ENCODE measurements at places on chromosomes 3 and 15. TPM values are rescaled to one million over a fixed set of nuclear protein-coding genes. Genes with fewer than 3 reads are reported as not detected.

- no peak for DNase-seq
Measured at GRCh38 chr3:43215663-43216275, 70.6 kb upstream of the SNRK start.

- DNase-seq = no peak
Measured at GRCh38 chr15:76235186-76235826, 76.0 kb downstream of the ETFA start.

- DNase-seq = no peak
Measured at GRCh38 chr3:169478566-169479313, 184.8 kb downstream of the MECOM start.

DNA sequence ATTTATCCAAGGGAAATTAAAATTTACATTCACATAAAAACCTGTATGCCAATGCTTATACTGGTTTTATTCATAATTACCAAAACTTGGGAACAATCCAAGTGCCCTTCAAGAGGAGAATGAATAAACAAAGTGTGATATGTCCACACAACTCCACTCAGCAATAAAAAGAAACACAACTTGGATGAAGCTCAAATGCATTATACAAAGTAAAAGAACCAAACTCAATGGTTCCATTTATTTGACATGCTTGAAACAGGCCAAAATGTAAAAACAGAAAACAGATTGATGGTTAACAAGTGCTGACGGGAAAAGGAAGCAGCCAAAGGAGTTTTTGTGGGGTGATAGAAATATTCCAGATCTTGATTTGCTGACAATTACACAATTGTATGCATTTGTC, 23.5 kb downstream of the OCA2 start:
- DNase-seq = no peak

- DNase-seq = no peak
Measured at GRCh38 chr3:32586356-32586755, 15.7 kb upstream of the DYNC1LI1 start.

GRCh38 chr15:25710184-25710583, 152.9 kb downstream of the ATP10A start:
- peak; percentile 25 for DNase-seq

DNA sequence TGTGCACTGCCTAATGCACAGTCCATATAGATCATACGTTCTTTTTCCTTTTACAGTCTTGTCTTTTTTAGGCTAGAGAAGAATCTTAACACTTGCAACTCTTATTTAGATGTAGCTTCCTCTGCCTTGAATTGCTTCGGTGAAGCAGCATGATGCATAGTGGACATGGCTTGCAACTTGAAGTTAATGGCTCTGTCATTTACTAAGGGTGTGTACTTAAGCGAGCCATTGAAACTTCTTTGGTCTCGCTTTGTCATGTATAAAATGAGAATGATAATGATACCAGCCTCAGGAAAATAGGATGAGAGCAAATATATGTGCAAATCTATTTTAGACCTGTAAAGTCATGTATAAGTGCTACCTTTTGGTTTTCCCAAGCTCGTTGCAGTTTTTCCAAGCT, 147.4 kb downstream of the GHSR start:
- no peak for DNase-seq

- DNase-seq = no peak
Measured at GRCh38 chr3:191282251-191283185, 46.7 kb upstream of the CCDC50 start.

GRCh38 chr3:41176596-41176995, 22.7 kb upstream of the CTNNB1 start:
- DNase-seq = no peak

GRCh38 chr3:126718561-126719445, 14.8 kb downstream of the CHCHD6 start:
- no peak for DNase-seq

DNA sequence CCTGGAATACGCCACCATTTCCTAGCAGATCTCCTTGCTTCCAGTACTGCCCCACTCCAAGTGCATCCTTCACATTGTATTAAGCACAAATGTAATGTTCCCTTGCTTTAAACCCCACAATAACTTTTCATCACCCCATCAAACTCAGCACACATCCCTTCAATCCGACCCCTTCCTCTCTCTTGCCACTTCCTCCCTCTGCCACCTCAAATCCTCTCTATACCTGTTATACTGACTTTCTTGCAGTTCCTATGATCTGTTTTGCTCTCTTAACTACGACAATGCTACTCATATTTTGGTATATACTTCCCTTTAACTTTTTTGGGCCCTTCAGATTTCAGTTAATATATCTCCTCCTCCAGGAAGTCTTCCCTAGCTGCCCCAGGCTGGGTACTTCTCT, 14.1 kb downstream of the PARL start:
- no peak for DNase-seq

DNA sequence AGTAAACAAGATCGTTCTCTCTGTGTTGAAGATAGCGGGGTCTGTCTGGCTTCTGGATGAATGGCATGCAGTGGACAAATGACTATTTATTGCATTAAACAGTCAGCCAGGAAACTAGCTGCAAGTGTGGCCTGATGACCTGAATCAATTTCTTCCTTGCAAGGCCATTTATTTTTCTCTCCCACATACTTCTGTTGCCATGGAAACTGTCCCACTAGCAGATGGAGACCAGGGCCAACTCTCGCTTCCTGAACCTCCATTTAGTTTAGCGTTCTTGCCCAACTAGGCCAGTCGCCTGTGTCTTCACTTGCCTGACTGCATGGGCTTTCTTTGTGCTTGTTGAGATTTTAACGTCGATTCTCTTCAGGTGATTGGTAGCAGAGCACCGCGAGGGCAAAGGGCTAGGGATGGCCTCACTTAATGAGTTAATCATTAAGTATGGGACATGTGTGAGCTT, 27.6 kb downstream of the LMCD1 start:
- DNase-seq = no peak

DNA sequence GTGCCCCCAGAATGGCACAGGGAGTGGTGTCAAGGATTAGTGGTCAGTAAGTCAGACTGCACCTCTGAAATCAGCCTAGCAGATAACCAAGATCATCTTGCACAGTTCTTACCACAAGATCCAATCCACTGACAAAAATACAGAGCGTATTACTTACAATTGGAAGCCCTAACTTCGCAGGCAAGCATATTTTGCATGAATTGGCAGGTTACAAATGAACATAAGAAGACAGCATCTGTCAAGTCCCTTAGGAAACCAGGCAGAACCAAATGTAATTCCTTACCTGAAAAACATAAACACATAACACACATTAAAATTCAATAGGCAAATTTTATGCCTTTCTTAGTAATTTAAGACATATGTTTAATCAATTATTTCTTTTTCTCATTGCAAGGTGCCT, 293.4 kb downstream of the MAGI1 start:
- DNase-seq = no peak

- no peak for DNase-seq
Measured at GRCh38 chr3:13066236-13066635, 7.0 kb downstream of the IQSEC1 start.

- peak; percentile 16 for DNase-seq
Measured at GRCh38 chr3:172449466-172450149, 1.4 kb upstream of the GHSR start.

- DNase-seq = no peak
Measured at GRCh38 chr15:38559636-38560307, 4.8 kb downstream of the RASGRP1 start.

DNA sequence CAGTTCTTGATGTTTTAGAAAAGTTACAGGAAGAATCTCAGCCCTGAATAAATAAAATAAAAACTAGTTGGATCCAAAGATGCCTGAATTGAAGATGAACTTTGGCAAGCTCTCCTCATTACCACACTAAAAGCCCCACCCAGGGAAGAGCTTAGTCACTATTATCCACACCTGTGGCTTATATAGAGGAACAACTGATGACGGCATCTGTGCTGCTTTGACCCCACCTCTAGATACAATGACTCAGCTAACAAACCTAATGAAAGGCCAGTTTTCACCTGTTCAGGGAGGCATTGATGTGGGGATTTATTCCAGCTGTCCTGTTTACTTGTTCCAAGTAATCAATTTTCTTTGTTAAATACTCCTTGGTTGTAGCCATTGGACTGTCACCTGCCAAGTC, 604.7 kb upstream of the EPHA6 start:
- no peak for DNase-seq

GRCh38 chr3:64351713-64352638, 126.7 kb upstream of the PRICKLE2 start:
- no peak for DNase-seq

- no peak for DNase-seq
Measured at GRCh38 chr15:92681141-92681631, 25.6 kb upstream of the FAM174B start.

DNA sequence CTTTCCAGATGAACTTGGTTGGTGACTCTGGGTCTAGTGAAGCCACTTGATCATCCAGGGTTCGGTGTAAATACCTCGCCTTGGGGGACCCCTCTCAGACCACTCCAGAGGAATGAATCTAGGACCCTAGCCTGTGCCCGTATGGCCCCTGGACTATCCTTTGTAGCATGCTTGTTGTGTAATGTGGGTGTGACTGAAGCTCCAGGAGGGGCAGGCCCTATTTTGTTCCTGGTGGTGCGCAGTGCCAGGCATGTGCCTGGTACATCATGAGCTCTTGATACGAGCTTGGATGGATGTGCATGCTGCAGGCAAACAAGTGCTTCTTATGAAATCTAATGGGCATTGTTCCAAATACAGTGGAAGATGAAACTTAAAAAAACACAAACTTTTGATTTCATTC, 82.8 kb downstream of the EBLN2 start:
- DNase-seq = peak; percentile 34

- DNase-seq = no peak
Measured at GRCh38 chr3:106552351-106553043, 683.7 kb upstream of the CBLB start.

- DNase-seq = no peak
Measured at GRCh38 chr15:72887376-72887775, 103.8 kb upstream of the ADPGK start.

GRCh38 chr3:81295906-81296577, 465.4 kb downstream of the GBE1 start:
- DNase-seq = no peak

GRCh38 chr3:151561878-151562277, 101.0 kb upstream of the IGSF10 start:
- DNase-seq = no peak

DNA sequence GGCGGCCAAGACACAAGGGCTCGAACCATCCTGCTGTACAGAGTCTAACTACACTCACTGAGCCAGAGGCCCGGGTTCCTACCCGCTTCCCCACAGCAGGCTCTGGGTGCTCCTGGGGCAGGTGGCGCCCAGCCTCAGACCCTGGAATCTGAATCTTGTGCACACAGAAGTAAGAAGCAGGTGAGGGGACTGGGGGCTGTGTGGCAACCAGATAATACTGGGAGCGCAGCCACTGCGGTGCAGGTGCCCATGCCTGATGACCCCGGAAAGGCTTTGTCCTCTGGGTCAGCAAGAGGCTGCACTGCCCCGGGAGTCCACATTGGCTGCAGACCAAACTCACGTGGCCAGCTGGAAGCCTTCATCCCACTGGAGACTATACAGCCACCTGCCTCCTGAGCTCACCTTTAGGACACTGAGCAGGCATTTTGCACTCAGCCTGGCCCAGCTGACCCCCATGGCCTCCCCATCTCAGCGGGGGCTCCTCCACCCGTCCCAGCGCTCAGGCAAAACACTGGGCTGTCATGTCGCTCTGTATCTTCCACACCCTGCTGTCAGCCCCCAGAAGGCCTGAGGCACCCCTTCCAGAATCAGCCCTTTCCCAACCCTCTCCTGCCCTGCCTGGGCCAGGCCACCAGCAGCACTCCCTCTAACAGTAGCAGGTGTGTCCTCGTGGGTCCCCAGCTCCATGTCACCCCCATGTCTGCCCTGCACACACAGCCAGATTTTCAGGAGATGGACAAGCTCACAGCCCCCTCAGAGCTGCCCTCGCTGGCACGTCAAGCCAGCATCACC, 101.0 kb upstream of the IQSEC1 start:
- DNase-seq = no peak

GRCh38 chr15:78110096-78110495, 17.7 kb downstream of the SH2D7 start:
- DNase-seq = no peak

DNA sequence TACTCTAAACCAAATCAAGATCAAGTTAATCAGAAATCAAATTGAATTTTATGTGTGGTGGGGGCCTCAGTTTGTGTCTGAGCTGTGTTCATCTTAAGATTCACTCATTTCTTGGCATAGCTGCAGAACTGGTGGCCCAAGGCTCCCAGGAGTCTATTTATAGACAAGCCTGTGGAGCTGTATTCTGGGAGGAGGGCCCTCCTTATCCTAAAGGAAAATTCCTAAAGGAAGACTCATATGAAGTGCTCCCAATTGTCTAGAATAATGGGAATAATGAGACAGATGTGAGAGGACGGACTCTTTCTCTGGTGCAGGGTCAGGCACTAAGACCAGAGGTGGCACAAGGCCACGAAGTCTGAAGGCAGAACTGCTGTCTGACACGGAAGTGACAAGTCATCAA, 38.9 kb downstream of the C3orf85 start:
- DNase-seq = no peak

- no peak for DNase-seq
Measured at GRCh38 chr3:22979581-22979980, 223.5 kb upstream of the UBE2E2 start.

DNA sequence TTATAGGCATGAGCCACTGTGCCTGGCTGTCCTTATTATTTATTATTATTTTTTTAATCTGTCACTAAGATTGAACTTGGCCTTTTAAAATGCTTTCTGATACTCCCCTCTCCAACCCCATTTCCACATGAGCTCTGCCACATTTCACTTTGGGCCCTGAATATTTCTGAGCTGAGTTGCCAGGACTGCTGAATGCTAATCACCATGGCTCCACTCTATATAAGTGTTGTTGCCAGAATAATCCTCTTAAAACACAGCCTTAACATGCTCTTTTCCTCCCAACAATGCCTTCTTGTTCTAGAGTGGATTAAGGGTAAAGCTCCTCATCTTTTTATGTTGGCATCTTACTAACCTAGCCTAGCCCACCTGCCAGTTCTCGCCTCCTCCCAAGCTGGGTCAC, 124.4 kb downstream of the PDZRN3 start:
- no peak for DNase-seq

DNA sequence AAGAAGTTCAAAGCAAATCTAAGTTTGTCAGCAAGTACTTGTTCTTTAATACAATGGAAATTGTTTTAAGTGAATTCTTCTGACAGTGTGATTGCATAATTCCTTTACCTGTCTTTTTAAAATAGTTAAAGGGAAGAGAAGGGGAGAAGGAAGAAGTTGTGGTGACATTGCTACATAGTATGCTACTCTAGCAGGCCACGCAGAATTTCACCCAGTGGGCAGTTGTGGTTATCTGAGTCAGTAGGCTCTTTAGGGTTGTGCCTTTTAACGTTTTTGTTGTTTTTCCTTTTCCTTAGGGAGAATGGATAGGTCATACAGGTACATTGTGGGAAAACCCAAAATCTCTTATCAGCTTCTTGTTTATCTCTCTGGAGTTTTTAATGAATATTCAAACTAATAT, 40.4 kb downstream of the KIF15 start:
- no peak for DNase-seq

Gene CCR1
- 1.5 TPM for polyA plus RNA-seq

Gene RNF7
- 191 TPM for polyA plus RNA-seq

Gene FMN1
- 0.22 TPM for polyA plus RNA-seq

Gene MAP3K13
- 9.8 TPM for polyA plus RNA-seq

Gene SST
- polyA plus RNA-seq = not detected

Gene MORC1
- not detected for polyA plus RNA-seq

Gene RAD51
- 0.43 TPM for polyA plus RNA-seq

Gene MAP6D1
- 1.1 TPM for polyA plus RNA-seq

Gene CCDC33
- not detected for polyA plus RNA-seq

Gene AZI2
- 30.2 TPM for polyA plus RNA-seq

Gene SECISBP2L
- polyA plus RNA-seq = 6.2 TPM

Gene RBPMS2
- polyA plus RNA-seq = 200 TPM

Gene ERICH6
- polyA plus RNA-seq = not detected

Gene C2CD4B
- polyA plus RNA-seq = 1.6 TPM

All from heart right ventricle (tissue), 16 donors.